ENCODE measurements at places on chromosomes 3 and 15.
A peak's percentile ranks its signal among the peaks of the same experiment; 100 is the strongest.

GRCh38 chr3:160811237-160811548 is 55.2 kb downstream of the PPM1L start:
- no peak for DNase-seq

DNA sequence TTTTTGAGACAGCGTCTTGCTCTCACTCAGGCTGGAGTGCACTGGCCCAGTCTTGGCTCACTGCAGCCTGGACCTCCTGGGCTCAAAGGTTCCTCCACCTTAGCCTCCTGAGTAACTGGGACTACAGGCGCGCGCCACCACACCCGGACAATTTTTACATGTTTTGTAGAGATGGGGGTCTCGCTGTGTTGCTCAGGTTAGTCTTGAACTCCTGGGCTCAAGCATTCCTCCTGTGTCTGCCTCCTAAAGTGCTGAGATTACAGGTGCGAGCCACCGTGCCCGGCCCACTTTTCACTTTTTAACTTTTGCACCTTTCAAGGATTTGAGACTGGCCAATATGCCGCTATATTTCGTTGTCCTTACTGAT is 750 bp upstream of the ITGB5 start:
- DNase-seq = no peak

DNA sequence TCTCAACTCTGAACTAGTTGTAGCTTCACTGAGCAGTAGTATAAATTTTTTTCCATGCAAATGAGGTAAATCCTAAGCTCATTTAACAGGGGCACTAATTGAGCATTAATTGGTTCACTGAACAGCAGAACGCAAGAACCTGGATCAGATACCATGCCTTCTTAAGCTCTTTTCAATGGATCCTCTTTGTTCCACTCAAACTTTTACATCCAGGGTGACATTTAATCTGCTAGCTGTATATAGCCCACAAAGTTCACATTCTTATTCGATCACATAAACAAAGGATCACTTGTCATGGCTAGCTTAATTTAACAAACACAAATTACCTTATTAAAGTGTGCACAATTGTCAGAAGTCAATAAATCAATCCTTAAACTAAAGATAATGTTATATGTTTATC is 281.6 kb downstream of the CNTN6 start:
- DNase-seq = no peak

GRCh38 chr3:129421236-129421883 is 7.1 kb downstream of the EFCAB12 start:
- DNase-seq = no peak

DNA sequence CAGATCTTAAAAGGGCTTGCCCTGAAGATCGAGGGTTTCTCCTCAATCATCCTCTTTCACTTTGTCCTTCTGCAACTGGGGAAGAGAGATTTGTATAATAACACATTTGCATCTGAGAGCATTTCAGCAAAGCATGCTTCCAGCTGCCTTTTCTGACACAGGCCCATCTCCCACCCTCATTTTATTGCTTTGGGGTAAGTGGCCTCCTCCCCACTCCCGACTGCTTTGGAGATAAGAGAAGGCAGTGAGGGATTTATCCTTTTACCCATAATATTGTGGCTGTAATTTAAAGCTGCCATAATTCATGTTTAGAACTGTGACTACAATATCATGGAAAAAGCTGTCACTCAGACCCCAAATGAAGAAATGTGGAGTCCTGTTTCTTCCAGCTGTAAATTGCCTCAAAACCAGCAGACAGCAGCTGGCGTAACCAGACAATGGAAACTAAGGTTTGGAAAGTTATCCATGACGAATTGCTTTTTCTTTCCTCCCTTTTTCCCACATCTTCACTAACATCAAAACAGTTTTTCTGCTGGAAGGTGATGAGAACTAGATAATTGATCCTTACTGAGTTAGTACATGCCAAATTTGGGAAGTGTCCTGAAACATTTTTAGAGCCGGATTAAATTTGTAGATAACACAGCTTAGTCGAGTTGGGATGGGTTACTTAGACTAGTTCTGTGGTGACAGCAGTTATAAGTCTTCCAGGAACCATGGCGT is 104.2 kb upstream of the PFN2 start:
- DNase-seq = no peak

GRCh38 chr15:41819455-41820050 is 8.3 kb upstream of the JMJD7 start:
- no peak for DNase-seq

DNA sequence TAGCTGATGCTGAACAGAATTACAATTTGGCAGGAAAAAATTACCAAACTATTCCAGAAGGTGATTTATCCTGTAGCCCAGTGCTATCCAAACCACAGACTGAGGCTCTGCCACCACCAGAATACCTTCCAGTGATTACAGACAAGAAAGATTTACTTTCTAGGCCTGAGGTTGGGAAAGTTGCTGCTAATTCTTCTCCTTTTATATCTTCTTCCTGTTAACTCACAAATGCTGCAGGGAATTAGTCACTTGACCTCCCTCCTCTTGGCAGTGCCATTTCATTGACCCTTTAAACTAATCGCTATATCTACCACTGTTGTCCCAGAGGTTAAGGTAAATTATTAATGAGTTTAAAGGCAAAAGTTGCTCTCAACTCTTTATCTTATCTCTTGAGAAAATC is 118.4 kb downstream of the CTNNB1 start:
- no peak for DNase-seq

- no peak for DNase-seq
Measured at GRCh38 chr3:181755959-181756358, 44.2 kb downstream of the SOX2 start.

GRCh38 chr15:27438403-27439375 is 467.7 kb downstream of the GABRG3 start:
- no peak for DNase-seq

GRCh38 chr3:188217011-188217463 is 63.1 kb downstream of the LPP start:
- no peak for DNase-seq

GRCh38 chr3:171830518-171830875 is 12.7 kb upstream of the TMEM212 start:
- DNase-seq = no peak

GRCh38 chr15:69780374-69780773 is 317.3 kb downstream of the TLE3 start:
- no peak for DNase-seq

DNA sequence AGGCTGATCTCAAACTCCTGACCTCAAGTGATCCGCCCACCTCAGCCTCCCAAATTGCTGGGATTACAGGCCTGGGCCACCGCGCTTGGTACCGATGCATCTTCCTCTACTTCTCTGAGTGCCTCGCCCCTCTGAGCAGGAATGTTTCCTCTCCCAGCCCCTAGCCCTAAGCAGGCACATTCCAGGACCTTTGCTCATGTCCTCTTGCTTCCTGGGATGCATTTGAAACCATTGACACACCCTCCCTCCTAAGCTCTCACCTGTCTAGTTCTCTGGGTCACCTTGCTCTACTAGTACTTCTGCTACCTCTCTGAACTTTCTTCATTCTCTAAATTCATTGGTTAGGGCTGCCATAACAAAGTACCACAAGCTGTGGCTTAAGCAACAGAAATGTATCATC is 17.9 kb upstream of the UACA start:
- no peak for DNase-seq

GRCh38 chr15:90762109-90762508 is 45.0 kb downstream of the BLM start:
- DNase-seq = no peak

GRCh38 chr15:68277131-68277602 is 378 bp upstream of the FEM1B start:
- no peak for DNase-seq

GRCh38 chr15:53297828-53298227 is 461.6 kb downstream of the WDR72 start:
- no peak for DNase-seq

DNA sequence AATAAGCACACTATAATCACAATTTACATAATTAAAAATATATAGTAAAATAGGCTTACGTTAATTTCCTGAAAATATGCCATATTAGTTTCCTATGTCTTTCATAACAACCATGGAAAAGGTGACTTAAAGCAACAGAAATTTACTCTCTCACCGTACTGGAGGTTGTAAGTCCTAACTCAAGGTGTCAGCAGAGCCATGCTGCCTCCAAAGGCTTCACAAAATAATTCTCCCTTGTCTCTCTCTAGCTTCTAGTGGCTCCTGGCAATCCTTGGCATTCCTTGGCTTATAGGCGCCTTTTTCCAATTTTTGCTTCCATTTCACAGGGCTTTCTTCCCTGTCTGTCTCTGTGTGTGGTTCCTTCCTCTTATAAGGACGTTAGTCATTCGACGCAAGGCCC is 7.6 kb downstream of the SI start:
- DNase-seq = no peak

DNA sequence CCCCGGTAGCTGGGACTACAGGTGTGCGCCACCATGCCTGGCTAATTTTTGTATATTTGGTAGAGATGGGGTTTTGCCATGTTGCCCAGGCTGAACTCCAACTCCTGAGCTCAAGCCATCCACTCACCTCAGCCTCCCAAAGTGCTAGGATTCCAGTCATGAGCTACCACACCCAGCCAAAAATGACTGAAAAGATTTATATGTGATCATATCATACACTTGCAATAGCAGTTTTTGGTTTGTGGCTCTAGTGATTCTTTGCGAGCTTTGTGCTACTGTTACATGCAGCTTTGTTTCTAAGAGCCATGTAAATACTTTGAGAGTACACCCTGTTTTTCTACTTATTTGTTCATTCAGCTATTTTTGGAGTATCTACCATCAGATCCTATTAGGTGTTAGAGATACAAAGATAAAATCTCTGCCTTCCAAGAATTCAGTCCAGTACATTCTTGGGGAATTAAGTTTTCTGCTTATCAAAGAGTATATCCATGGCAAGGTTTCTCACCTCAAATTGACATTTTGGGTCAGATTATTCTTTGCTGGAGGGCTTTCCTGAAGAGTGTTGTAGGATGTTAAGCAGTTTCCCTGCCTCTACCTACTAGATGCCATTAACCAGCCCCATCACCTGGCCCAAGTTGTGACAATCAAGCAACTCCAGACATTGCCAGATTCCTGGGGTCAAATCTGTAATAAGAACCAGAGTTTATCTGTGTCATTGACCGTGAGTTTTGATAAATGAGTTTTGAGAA is 15.0 kb downstream of the SNAP23 start:
- no peak for DNase-seq

GRCh38 chr3:37696661-37697060 is 165.0 kb upstream of the CTDSPL start:
- DNase-seq = no peak

DNA sequence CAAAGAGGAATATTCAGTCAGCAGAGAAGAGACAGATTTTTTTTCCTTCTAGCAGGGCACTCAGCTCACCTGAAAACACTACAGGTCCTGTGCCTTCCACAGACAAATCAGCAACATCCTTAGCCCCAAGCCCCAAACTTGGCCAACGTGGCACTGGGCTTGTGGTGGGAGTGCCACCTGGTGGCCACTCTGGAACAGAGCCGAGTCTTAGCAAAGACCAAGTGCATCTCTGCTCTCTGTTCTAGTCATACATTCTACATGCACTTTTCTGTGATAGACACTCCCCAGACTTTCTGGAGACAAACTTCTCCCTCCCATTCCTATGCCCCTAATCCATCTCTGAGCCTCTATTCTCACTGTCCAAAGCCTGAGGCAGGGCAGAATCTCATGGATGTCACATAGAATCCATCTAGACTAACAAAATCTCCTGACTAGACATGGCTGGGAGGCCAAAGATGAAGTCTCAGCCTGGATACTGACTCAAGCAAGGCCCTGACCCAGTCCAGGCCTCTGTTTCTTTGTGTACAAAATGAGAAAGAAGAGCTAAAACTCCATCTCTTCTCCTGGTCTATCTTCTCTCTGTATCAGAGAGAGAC is 5.1 kb upstream of the SEMA7A start:
- DNase-seq = peak; percentile 85

DNA sequence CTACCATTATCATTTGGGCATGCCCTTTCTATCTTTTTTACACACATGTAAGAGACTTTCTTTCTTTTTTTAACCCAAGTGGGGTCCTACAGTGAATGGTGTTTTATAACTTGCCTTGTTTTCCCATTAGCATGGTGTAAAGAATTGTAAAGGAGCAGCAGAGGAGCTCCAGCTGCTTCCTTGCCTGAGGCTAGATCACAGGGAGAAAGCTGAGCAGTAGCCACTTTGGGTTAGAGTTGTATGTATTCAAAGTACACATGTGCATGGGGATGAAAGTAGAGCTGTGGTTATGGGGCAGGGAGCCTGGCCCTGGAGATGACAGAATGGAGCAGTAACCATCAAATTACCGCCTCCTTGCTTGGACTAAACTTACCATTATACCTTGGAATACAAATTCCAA is 231.1 kb upstream of the PDZRN3 start:
- DNase-seq = no peak

DNA sequence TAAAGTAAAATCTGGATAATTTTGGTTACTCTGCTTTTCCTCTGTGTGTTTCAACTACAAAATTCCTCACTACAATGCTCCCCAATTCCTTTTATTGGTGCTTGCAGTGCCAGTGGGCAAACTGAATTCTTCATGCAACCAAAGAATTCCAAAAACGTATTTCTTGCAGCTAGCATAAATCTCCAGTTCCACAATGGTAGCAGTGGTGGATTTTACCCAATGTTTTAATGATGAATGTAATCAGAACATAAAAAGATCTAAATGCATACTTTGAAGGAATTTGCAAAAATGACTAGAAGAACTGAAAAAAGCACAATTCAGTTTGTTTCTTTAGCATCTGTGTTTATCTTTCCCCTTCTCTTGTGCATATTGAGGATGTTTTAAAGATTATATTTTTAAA is 359.6 kb upstream of the TPRG1 start:
- DNase-seq = no peak

- no peak for DNase-seq
Measured at GRCh38 chr3:43960448-43960840, 269.7 kb downstream of the ABHD5 start.

- DNase-seq = no peak
Measured at GRCh38 chr3:52047295-52047960, 8.9 kb downstream of the DUSP7 start.

DNA sequence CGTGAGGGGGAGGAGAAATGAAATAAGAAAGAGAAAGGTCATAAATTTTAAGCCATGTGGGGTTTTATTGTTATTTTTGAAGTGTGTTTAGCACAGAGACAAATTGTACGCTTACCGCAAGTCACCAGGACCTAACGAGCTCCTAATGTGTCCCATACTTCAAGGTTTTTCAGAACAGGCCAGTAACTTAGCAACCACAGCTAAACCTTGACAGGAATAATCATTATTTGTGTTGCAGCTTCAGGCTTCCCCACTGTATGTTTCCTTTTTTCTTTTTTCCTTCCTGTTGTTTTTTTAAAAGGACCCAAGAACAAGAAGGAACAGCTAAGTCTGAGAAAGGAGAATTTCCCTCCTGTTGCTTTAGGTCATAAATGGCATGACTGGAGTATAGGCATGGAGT is 160.8 kb downstream of the TUSC7 start:
- no peak for DNase-seq

DNA sequence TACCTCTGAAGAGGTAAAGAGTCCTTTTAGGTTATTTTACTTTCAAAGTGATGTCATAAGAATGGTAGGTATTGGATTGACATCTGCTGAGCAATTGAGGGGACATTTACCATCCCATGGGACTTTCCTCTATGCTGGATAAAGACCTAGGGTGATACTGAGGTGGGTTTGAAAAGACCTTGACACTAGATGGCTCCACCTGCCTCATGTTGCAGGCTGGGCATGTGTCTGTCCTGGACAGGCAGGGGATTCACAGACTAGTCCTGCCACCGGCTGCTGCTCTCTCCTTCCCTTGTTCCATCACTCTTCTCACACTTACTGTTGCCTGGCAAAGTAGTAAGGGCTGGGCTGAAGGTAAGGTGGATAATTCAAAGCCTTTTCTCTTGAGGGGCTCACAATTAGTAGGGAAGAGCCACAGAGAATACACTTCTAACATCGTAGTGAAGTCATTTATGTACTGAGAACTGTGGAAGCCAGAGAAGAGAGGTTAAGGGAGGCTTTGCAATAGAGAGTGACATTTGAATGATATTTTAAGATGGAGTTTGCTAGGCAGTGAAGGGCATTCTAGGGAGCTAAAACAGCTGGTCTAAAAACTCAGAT is 27.7 kb downstream of the TRAK1 start:
- DNase-seq = no peak

All from stimulated activated CD4-positive, alpha-beta T cell treated with anti-CD3 and anti-CD28 coated beads, Interleukin-15, amount 100 ng/mL, for 24 hours (primary cell).